ENCODE measurements at places on chromosomes 7 and 10.
A peak's percentile ranks its signal among the peaks of the same experiment; 100 is the strongest.

GRCh38 chr7:38284553-38284952 is 11.1 kb upstream of the TARP start:
- no peak for DNase-seq

DNA sequence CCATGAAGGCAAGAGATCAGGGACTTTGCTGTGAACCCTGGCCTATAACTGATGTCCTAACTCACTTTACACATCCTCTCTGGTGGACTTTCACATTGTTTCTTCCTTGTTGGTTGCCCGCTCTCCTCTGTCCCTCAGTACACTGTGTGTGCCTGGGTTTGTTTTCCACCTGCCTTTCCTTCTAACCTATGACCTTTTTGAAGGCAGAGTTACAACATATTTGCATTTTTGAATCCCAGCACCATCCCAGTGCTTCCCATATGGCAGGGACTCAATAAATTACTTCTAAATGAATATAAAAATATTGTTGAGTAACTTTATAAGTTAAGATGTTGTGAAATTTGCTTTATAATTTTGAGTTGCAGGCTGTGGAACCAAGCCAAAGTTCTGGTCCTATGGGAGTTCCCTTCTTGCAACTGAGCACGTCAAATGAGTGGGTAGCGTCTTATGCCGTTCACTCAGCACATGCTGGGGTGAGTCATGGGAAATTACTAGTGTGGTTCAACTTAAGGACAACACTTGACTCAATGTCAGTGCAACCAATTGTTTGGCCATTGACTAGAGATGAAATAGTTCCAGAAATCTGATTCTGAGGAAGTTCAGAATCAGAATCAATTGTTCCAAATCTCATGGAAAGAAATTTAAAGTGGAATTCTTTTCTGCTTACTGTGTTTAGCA is 250.9 kb downstream of the TWIST1 start:
- DNase-seq = peak; percentile 68

- DNase-seq = no peak
These were observed 166.3 kb upstream of the ADCY1 start for GRCh38 chr7:45407730-45408408.

- DNase-seq = no peak
These were observed 681.9 kb downstream of the GRM8 start for GRCh38 chr7:126570845-126571244.

DNA sequence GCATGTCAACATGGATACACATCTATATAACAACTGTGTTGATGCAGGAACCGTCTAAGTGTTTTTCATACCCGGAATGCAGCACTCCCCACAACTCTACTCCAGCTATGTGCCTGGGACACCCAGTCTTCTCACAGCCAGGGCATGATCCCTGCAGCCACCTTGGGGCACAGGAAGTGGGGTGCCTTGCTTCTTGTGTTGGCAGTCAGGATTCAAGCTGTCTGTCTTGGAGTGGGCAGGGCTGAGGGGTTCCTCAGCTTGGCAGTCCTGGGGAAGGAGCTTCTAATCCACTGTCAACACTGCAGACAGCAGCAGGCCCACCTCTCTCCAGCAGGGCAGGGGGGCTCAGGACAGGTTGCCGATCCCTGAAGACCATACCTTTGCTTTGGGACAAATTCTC is 41.3 kb downstream of the DRGX start:
- no peak for DNase-seq

- no peak for DNase-seq
These were observed 20.9 kb upstream of the ARHGAP22 start for GRCh38 chr10:48625826-48626134.

DNA sequence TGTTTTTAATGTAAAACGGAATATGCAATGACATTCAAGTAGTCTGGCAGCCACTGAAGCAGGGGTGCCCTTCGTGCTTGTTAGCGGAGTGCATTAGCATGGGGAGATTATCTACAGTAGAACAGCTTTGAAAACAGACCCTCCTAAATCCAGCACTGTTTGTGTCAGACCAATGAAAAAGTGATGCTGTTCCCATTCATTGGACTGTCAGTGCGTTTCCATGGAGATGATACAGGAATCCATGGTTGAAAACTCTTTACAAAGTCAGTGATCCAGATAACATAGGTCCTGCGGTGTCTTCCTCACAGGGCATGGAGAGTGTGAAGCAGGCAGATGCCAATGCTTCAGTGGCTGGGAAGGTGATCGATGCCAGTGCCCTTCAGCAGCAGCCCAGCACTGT is 73.6 kb downstream of the ITGB8 start:
- DNase-seq = no peak

DNA sequence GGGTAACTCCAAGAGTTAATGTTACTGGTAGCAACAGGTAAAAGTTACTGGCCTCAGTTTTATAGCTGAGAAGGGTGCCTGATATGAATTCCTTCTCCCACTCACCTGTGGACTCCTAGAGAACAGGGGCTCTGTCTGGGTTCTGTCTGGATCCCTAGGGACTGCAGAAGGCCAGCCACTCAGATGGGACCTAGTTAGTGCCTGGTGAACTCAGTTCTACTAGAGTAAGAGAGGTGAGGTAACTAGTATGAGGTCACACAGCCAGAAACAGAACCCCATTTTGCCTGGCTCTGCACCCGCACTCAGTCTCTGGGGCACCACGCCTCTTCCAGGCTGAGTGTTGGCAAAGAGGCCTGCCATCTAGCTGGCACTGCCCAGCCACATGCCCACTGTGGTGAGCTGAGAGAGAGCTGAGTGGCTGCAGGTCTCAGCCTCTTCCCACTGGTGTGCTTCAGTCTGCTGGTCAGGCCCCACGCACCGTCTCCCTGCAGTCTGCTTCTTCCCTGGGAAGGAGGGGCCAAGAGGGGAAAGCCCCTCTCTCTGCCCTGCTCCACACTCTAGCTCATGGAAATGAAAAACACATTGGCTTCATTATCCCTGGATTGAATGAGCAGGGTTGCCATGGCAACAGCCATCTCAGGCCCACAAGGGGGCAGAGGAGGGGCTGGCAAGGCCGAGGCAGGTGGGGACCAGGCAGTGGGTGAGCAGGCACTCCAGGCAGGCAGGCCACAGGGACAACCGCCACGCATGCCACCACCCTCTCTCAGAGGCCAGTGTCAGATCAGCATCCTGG is 110.6 kb downstream of the ZMIZ1 start:
- no peak for DNase-seq

GRCh38 chr10:126749015-126749655 is 78.6 kb upstream of the C10orf90 start:
- DNase-seq = peak; percentile 76

DNA sequence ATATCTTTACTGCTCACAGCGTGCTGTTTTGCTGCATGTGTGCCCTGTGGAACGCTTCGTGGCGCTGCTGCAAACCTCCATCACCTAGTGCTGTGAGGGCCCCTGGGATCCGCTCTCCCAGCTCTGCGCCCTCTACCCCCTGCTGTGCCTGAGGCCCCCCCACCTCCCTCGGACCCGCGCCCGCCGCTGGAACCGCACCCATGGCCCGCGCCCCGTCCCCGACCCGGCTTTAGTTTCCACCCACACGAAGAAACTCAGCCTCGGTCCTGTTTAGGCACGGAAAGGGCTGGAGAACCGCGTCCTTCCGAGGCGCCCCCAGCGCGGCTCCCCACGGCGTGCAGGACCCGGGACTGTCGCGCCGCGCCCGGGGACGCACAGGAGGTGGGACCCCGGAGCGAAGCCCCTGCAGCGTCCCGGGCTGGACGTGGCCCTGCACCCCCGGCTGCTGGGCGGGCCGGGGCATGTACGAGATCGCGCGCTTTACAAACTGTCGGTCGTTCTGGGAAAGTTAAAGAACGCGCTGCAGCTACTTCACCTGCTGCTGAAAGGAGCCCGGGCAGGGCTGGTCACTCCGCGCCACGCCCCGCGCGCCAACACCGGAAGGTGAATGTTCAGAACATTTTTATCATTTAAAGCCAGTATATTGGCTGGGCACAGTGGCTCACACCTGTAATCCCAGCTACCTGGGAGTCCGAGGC is 54.3 kb downstream of the BMS1 start:
- DNase-seq = no peak

- no peak for DNase-seq
These were observed 2.9 kb upstream of the LCOR start for GRCh38 chr10:96829029-96829773.

- DNase-seq = no peak
These were observed 49.0 kb downstream of the NDUFB2 start for GRCh38 chr7:140745266-140746058.

- DNase-seq = no peak
These were observed 50.1 kb downstream of the IPMK start for GRCh38 chr10:58217612-58218011.

- no peak for DNase-seq
These were observed 29.9 kb downstream of the CYTH3 start for GRCh38 chr7:6242561-6242960.

- DNase-seq = no peak
These were observed 1014.7 kb upstream of the LRRN3 start for GRCh38 chr7:110076194-110076593.

DNA sequence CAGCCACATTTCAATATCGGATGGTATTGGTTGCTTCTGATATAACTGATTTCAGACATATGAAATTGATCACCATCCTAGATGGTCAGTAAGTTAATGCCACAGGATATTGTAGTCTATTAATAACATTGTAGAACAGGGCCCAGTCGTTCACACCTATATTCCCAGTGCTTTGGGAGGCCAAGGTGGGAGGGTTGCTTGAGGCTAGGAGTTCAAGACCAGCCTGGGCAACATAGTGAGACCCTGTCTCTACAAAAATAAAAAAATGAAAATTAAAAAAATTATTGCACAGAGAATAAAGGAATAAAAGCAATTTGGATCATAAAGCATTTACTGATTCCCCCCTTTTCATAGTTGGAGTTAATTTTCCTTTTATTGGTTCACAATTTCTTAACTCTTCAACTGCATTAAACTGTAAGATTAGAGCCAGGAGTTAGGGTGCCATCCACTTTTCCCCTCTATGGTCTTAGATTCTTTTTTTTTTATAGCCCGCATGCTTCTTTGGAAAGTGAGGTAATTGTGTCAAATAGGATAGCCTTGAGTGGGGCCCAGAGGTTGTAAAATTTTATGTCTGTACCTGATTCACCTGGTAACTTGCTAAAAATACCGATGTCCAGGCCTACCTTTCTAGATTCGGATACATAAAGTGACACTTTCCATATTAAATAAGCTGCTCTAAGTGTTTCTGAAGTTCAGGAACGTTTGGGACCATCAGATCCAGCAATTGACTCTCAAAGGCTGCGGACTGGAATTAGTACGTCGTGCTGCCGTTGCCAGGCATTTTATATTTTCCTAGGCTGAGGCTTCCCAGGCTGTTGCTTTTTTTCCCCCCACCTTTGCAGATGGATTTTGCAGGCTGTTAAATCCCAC is 24.7 kb downstream of the ADK start:
- DNase-seq = no peak

GRCh38 chr10:130745821-130746220 is 565.7 kb downstream of the TCERG1L start:
- no peak for DNase-seq

GRCh38 chr10:79129361-79129997 is 60.7 kb downstream of the ZMIZ1 start:
- peak; percentile 56 for DNase-seq

DNA sequence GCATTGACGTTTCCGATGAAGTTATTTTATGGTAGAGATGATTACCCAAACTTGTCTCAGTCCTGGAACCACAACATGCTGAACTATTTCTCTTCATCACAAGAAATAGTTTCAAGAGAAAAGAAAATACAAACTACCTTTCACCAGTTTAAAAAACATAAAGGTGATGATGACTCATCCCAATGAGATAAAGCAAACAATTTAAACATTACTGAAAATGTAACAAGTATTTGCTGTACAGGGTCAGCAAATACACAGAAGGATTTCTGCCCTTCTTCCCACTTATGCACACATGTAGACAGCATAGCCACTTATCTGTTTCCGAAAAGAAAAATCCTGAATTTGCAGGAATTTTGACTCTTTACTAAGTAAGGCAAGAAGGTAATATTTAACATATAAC is 50.8 kb downstream of the RHOBTB1 start:
- DNase-seq = no peak

DNA sequence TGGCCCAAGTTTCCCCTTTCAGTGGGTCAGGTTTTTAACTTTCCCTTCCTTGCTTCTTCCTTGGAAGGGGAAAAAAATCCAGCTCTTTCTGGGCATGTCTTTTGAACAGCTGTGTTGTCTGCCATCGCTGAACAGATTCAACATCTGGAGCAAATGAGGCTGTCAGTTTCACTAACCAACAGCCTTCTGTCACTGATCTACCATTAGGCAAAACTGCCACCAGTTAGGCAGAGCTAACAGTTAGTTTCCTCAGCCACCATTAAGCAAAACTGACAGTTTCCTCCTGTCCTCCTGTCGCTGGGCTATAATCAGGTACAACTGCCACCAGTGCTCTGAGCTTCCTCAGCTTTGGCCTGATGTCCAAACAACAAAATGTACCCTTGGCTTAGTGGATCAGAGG is 81.9 kb downstream of the NPTX2 start:
- no peak for DNase-seq

DNA sequence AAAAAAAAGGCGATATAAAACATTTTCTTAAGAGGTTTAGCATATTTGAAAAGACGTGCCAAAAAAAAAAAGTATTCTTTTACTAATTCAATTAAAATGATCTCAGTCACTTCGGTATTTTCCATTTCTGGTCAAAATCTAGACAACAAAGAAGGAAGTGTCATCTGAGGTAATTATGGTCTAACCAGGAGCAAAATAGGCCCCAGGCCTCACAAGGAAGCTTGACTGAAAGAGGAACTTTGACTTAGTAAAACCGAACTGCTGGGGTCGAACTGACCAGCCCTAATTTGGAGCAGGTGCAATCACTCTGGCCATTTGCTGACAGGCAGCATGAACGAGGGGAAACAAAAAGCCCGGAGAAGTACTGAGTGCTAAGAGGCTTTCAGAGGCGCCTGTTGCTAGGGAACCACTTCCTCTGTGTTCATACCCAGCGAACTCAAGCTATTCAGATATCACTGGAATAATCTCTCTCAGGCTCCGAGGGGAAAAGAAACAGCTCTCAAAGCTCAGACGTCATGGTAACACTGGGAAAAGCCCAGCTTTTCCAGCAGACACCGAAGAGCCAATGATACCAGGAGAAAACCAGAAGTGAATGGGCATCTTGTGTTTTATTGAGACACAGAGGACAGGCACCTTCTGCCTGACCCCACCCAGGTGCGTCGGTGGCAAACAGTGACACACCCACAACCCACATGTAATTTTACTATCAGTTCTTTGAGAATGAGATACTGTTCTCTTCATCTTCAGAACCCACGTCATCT is 126.5 kb downstream of the FAM107B start:
- DNase-seq = peak; percentile 82

DNA sequence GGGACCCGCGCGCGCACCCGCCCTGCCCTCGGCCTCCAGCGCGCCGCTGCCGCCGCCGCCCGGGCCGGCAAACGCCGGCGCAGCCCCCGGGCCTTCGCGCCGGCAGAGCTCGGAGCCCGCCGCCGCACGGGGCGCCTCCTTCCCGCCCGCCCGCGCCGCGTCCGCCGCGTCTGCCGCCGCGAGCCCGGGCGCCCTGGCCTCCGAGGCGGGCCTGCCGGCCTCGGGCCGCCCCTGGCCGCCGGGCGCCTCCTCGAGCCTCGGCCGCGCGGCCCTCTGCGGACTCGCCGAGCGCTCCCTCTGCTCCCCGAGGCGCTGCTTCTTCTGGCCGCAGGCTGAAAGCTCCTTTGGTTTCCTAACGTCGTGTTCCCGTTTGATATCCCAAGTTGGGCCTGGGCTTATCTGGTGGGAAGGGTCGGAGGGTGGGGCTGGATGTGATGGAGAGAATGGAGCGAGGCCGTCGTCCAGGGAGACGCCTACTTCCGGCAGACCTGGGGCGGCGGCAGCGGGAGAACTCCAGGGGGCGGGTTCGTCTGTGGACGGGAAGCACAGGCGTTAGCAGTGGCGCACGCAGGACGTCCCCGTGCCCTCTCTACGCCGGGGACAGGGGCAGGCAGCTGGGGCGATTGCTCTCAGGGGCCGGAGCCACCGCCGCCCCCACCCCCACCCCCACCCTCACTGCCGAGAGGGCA is 221.0 kb downstream of the PHTF2 start:
- peak; percentile 94 for DNase-seq

- peak; percentile 70 for DNase-seq
These were observed 107.3 kb downstream of the SNX10 start for GRCh38 chr7:26398756-26399509.
